ENCODE measurements at places on chromosomes 6 and 20.

DNA sequence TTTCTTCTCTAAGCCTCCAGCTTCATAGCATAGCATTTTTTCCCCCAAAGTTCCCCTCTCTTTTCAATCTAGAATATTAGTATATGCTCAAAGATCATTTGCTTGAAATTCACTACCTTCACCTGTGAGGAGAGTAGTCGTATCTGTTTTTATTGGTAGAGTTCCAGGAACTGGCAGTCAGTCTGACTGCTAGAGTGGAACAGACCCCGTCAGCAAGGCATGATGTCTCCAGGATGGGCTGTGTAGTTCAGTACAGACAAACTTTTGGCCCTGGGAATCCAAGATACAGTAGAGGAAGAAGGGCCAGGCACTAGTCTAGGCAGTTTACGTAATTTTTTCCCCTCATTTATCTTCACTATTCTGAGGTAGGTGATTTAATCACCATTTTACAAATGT is 29.1 kb downstream of the RALY start:
- no peak for DNase-seq

- DNase-seq, result no peak
Measured at GRCh38 chr6:10567256-10568026, 46.3 kb downstream of the GCNT2 start.

GRCh38 chr6:21438986-21439352 is 154.6 kb upstream of the SOX4 start:
- no peak for DNase-seq

DNA sequence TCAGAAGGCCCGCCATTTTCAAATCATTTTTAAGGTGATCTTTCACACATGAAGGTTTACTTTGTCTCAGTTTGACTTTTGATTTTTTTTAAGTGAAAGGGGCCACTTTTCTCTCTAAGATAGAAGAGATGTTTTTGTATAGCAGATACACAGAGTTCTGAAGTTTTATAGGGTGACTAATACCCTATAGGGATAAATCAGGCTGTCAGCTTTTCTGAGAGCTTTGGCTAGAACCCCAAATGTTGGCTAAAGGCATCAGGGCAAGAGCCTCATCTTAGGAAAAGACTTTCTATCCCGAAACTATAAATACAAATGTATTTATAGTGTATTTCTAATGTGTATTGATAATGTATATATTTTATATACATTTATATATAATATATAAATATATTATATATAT is 181.4 kb downstream of the TBX18 start:
- no peak for DNase-seq

GRCh38 chr6:169938262-169938701 is 186.9 kb downstream of the ERMARD start:
- no peak for DNase-seq

DNA sequence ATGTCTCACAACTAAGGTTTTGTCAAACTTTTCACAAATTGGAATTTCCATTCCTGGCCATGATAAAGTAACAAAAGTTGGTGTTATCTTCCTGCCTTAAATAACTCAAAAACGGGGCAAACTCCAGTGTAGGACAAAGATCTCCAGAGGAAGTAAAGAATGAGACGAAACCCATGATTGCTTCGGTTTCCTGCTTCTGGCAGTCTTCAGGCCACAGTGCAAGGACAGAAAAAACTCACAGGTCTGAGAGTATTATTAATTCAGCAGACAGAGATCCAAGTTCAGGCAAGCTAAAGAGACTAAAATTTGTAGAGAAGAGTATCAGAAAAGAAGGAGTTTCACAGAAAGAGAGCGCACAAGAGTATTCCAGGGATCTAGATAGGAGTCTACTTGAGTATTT is 64.8 kb upstream of the RCAN2 start:
- DNase-seq, result no peak

GRCh38 chr6:34955442-34955841 is 66.4 kb downstream of the ANKS1A start:
- DNase-seq, result peak; percentile 19

- DNase-seq, result no peak
Measured at GRCh38 chr6:80366714-80367113, 260.2 kb downstream of the BCKDHB start.

DNA sequence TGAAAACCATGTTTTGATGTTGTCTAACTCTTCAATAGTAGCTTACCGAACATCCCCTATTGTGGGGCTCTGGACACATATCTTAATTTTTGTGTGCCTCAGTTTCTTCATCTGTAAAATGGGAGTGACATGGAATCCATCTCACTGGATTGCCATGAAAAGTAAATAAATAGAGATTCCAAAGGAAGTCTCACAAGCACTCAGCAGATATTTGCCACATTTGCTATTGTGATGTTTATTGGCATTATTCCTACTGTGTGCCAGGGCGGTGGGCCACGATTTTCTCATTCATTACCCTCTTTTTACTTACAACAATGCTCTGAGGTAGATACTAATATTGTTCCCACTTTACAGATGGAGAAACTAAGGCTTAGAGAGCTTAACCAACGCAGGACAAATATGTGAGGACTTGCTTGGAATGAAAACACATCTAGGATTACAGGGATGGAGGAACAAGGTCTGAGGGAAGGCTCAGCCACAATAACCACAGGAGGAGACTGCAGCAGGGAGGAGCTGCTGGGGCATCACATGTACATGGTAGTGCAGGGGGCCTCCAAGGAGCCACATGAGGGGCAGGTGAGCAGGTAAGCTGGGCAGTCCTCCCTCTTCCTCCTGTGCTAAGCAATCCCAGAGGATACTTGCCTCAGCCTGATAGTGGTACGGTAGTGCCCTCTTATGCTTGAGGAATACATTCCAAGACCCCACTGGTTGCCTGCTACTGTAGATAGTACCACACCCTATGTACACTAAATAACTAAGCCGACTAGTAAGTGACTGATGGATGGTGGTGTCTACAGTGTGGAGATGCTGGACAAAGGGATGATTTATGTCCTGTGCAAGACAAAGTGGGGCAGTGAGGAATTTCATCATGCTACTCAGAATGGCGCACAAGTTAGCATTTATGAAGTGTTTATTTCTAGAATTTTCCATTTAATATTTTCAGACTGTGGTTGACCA is 176.9 kb downstream of the FOXA2 start:
- DNase-seq, result no peak

- no peak for DNase-seq
Measured at GRCh38 chr20:8007490-8007889, 12.1 kb downstream of the TMX4 start.

DNA sequence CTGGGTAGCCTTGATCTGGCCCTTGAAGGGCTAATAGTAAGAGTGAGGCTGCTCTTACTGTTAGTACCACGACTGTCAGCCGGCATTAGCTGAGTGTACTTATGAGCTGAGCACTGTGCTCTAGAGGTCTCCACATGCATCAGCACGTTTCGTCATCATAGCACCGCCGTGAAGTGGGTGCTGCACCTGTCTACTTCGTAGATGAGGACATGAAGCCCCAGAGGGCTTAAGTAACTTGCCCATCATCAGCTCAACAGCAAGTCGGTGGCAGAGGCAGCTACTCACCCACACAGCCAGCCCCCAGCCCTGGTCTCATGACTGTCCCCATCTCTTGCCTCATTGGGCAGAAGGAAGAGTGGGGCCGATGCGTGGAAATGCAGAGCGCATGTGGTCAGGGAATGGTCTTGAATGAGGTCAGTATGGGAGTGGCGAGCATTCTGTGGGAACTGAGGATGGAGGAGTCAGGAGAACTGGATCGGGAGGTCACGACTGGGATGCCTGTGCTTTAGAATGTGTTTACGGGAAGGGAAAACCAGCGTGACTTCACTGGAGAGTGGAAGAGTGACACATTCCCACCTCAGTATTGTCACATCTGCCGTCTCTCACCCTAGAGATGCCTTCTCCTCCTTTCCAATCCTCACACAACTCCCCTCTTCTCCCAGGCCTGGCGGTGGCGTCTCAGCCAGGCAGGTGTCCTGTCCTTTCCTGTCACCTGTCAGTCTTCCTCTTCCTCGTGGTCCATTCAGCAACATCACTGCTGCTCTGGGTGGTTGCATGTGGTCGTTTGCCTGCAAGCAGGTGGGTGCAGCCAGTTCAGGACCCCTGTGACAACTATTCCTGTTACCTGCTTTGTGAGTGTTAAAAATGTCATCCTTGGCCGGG is 6.0 kb downstream of the SYTL3 start:
- peak; percentile 51 for DNase-seq

DNA sequence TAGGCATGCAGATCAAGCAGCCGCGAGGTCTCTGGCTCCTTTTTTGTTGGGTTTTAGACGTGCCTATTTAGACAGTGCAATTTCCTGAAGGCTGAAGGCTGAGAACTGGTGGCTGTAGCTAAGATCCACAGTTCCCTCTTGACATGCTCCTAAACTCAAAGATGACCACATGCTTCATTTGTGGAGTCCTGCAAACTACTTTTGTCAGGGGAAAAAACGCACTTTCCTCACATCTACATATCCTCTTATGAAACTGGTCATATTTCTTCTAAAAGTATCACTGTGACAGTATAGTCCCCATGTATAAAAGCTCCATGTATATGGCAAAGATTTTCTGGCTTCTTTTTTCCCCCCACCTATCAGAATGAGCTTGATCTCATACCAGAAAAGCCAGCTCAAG is 30.7 kb downstream of the LYRM4 start:
- DNase-seq, result no peak

- no peak for DNase-seq
Measured at GRCh38 chr20:60224914-60225313, 266.7 kb downstream of the CDH26 start.

DNA sequence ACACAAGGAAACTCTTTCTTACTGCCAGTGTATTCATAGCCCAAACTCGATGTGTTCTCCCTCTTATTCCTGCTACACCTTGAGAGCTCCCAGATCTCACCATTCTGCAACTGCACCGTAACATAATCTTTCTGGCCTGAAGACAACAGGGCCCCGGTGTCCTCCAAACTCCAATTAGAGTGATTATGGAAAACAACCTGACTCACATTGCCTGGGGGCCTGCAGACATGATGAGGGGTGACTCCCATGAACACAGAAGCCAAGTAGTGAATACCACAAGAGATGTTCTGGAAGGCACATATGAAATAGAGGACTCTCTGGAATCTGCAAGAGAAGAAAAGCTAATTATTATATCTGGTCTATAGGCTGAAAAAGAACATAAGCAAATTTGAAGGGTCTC is 19.7 kb downstream of the SLC22A16 start:
- no peak for DNase-seq

- no peak for DNase-seq
Measured at GRCh38 chr6:24752917-24753492, 21.7 kb upstream of the GMNN start.

GRCh38 chr20:2089447-2089846 is 12.2 kb upstream of the STK35 start:
- no peak for DNase-seq

DNA sequence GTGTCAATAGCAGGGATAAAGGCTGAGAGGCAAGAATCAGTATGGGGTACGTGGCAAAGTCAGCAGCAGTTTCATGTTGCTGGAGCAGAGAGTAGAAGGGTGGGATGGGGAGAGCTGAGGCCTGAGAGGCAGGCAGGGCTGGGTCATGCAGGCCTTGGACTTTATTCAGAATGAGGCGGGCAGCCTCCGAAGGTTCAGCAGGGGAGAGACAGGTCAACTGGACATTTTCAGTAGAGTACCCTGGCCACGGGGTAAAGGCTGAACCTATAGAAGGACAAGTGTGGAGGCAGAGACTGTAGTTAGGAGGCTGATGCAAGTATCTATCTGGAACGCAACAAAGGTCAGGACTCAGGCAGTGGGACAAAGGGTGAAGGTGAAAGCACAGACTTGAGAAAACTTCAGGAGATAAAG is 13.7 kb downstream of the NOTCH4 start:
- no peak for DNase-seq

GRCh38 chr6:75283907-75284631 is 523 bp downstream of the TMEM30A start:
- DNase-seq, result no peak

GRCh38 chr20:21102603-21103311 is 3.4 kb downstream of the LINC00237 start:
- peak; percentile 33 for DNase-seq

DNA sequence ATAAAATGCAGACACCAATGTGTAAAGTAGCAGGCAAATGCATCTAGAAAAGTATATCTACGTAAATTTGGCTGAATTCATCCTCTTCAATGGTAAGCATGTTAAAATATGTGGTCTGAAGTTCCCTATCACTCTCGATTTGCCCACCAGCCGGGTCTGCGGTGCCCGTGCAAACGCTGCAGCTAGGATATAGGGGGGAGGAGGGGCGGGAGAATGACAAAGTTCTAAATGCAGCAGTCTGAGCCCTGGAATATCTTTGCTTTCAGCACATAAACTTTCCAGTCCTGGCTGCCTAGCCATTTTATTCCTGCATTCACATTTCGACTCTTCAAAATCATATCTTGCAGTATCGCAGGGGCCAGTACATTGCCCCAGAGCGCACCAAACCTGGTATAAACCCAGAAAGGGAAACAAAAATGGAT is 708 bp downstream of the NRN1 start:
- DNase-seq, result no peak

- no peak for DNase-seq
Measured at GRCh38 chr6:103000688-103001087, 1607.2 kb downstream of the GRIK2 start.

GRCh38 chr20:11740975-11741374 is 176.7 kb upstream of the BTBD3 start:
- no peak for DNase-seq

DNA sequence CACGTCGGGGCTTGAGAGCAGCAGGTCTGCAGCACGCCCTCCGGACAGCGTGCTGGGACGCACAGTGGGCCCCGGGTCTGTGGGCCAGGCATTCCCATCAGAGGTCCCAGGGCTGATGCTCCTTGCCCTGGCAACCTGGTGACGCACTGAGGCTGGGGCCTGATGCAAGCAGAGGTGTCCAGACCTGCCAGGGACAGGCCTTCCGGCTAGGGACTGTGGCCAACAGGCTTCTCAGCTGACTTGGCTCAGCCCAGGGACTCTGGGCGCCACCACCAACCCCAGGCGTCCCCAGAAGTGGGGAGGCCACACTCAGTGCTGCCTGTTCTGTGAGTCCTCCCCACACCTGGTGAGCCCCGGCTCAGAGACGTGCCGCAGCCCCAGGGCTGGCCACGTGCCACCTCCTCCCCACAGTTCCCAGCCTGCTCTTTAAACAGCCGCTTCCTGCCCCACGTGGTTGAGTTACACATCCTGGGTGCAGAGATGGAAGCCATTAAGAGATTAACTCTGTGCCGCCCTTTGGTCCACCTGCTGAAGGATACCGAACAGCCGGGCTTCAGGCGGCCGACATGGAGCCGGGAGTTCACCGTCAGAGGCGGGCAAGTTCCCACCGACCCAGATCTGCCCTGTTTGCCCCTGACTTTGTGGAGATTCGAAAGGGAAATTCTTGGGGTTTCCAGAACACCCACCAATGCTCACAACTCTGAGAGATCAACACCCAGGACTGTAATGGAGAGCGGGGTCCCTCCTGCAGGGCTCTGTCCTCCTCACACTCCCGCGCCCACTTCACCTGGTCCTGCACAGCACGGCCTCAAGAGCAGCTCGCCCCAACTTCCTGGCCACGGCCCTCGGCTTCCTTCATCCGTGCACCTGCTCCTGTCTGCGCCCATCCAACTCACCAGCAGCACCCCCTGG is 37.6 kb upstream of the ZBP1 start:
- no peak for DNase-seq

DNA sequence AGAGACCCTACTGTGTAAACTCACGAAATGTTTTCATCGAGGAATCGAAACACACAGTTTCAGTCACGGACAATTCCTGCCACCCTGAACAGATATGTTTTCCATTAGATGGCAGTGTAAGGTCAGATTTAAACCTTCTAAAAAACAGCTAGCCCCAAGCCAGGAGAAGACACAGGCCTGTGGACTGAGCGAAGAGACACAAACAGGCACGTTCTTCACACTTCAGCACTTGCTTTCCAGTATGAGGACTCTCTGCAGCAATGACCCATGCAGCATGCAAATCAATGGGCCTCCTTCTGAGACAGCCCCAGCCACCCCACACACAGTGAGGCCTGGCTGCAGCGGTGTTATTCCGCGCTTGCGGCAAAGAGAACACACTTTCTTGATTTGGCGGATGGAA is 31.9 kb downstream of the HUS1B start:
- no peak for DNase-seq
